ENCODE measurements at places on chromosomes 2 and 18.

DNA sequence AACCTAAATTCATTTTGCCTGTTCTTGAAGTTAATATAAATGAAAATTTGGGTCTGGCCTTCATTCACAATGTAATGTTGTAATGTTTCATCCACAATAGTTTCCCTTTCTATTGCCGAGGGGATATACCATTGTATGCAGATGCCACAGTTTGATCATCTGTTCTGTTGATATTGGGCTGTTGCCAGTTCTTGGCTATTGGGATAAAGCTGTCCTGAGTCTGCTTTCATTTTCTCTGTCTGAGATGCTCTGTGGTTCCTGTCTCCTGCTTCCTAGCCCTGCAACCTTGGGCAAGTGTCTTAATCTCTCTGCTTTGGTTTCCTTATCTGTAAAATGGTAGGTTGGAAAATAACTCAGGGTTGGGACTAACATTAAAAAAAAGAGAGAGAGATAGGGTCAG is 25.2 kb downstream of the B3GNT2 start:
- DNase-seq, result no peak

DNA sequence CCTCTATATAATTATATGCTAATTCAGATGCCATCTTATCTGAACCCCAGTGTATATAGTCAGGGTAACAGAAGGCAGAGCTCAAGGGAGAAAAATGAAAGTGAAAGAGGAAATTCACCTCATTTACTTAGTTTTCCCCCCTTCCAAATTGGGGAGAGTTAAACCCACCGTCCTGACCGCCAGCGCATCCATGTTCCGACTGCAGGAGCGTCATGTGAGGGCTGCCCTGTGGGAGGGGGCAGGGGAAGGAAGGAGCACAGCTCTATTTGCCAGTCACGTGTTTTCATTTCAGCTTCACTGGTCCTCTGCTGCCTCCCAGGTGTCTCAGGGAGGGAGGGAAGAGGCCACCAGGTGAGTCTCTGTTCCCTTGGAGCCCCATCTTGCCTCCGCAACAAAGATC is 13.2 kb downstream of the CNNM4 start:
- DNase-seq, result no peak

GRCh38 chr2:105864262-105864661 is 119.5 kb downstream of the NCK2 start:
- DNase-seq, result no peak

- no peak for DNase-seq
These were observed 2.4 kb upstream of the ANTXR1 start for GRCh38 chr2:69010437-69011194.

DNA sequence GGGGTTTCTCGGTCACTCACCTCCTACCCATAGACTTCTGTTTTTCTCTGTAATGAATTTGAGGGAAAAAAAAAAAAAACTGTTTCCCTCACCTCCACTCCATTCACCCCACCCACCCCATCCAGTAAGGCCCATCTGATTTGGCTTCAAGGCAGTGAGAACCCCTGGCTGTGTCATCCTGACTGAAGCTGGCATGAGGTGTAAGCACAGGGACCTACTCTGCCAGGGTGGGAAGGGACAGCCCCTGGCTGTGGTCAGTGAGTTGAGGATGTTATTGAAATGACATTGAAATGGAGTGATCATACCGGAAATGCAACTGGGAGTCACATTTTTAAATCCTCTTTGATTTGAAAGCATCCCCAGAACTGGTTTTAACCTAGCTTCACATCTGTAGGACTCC is 19.1 kb upstream of the BCL2L11 start:
- no peak for DNase-seq

- no peak for DNase-seq
These were observed 26.6 kb upstream of the MAP3K20 start for GRCh38 chr2:173048897-173049661.

DNA sequence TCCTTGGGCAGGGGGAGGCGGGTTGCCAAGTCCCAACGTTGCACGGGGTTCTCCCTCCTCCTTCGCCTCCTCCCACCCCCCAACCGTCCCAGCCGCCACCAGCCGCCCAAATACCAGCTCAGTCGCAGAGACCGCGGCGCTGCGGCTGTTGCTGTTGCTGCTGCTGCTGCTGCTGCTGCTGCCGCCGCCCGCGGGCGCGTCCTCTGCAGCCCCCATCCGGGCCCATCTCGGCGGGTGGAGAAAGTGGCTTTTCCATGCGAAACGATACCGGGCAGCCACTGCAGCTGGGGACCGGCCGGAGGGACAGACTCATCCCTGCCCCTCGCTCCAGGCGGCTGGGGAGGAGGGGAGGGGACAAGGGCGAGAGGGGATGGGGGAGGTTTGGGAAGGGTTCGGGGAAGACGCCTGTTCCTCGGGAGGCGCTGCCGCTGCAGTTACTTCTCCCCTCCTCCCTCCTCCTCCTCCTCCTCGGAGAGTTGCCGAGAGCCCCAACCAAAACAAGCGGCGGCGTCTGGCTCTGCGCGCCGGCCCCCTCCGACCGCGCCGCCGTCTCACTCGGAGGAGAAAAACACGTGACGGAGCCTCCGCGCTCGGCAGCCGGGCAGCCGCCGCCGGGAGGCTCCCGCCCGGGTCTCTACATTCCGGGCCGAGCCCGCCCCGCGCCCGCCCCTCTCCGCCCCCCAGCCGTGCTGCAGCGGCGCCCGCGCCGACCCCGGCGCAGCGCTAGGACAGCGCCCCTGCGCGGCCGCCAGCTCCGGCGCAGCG is at the start of gene IRS1:
IRS1 (minus strand) TSS at position 610 of the 765 bp plus-strand sequence. CDS start 1,082 bp downstream, outside the sequence.
- DNase-seq, result peak; percentile 17

DNA sequence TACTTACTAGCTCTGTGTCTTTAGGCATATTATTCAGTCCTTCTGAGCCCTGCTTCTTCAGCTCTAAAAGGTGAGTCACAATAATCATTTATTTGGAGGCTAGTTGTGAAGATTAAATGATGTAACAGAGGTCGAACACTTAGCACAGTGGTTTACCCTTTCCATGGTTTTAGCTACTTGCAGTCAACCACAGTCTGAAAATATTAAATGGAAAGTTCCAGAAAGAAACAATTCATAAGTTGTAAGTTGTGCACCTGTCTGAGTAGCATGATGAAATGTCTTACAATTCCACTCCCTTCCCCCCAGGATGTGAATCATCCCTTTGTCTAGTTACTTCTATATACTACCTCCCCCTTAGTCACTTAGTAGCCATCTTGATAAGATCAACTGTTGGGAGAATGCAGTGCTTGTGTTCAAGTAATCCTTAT is 217.6 kb upstream of the THUMPD2 start:
- no peak for DNase-seq

GRCh38 chr2:98445177-98445682 is 572 bp downstream of the INPP4A start:
- DNase-seq, result no peak

- no peak for DNase-seq
These were observed 23.1 kb downstream of the ANXA4 start for GRCh38 chr2:69765096-69765380.

GRCh38 chr18:51006948-51007789 is 22.8 kb upstream of the SMAD4 start:
- no peak for DNase-seq

GRCh38 chr2:98829581-98830270 is 98.8 kb upstream of the MGAT4A start:
- DNase-seq, result no peak

- DNase-seq, result no peak
These were observed 18.4 kb upstream of the ZNF521 start for GRCh38 chr18:25370391-25370790.

DNA sequence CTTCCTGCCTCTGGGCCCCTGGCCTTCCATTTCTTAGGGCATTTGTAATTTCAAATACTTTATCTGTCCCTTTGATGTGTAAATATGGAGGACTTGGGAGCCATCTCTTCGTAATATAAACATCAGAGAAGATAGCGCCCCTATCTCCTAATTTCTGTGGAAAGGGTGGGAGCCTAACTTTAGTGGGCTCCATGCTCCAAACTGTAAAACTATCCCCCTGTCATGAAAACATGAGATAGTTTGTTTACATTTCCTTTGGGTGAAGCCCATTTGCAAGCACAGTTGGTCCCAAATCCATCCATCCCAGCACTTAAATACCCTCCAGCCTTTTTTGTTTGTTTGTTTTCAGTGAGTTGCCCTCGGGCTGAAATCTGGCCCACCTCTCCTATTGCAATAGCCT is 782.6 kb upstream of the FSHR start:
- no peak for DNase-seq

GRCh38 chr2:184371641-184372040 is 226.7 kb upstream of the ZNF804A start:
- DNase-seq, result no peak

- DNase-seq, result no peak
These were observed 9.7 kb upstream of the DNAJB2 start for GRCh38 chr2:219269362-219270054.

- DNase-seq, result no peak
These were observed 205.8 kb downstream of the ZNF385B start for GRCh38 chr2:179655627-179656026.
